ENCODE measurements at places on chromosomes 16 and 17. TPM values are rescaled to one million over a fixed set of nuclear protein-coding genes. Genes with fewer than 3 reads are reported as not detected.
A peak's percentile ranks its signal among the peaks of the same experiment; 100 is the strongest.

- DNase-seq = no peak
Observed at GRCh38 chr17:6187836-6188235, 117.7 kb downstream of the WSCD1 start.

- DNase-seq = no peak
Observed at GRCh38 chr17:62110923-62111484, 45.9 kb upstream of the MED13 start.

DNA sequence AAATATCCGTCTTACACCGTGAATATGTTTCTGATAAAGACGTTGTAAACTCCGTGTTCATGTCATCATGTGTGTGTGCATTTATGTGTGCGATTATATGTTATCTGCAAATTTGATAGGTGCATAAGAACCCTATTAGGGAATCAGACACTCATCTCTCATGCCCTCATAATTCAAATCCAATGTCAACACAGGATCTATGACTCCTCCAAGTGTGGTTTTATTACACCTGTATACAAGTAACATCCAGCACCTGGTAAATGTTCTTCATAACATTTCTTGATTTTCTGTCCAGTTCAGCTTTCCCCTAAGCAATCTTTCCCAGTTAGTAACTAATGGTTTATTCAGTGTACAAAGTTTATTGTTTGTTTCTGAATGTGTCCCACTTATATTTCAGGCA is 681.9 kb downstream of the CDH11 start:
- DNase-seq = no peak

DNA sequence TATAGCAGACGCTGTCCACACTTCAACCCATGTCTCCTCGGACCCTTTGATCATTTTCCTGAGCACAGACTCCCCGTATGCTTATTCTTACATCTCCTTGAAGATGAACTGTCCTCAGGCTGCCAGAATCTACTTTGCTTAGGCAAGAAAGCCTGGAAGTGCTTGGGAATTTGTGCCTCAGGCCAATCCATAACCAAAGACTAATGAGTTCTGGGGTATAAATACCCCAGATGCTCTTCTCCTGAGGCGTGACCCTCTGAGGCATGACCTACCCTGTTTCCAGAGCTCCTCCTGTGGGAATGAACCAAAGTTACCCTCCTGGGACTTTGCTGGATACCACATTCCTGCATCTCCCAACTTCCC is 10.1 kb upstream of the TEKT3 start:
- DNase-seq = no peak

ZNF267 gene
- 12.2 TPM for polyA plus RNA-seq

EVI2B gene
- 1.2 TPM for polyA plus RNA-seq

GRCh38 chr16:67415872-67416793 is at the start of gene ZDHHC1:
ZDHHC1 (minus strand) TSS chr16:67416477; CDS start chr16:67407775, 8,702 bp downstream.
- DNase-seq = peak; percentile 71

DNA sequence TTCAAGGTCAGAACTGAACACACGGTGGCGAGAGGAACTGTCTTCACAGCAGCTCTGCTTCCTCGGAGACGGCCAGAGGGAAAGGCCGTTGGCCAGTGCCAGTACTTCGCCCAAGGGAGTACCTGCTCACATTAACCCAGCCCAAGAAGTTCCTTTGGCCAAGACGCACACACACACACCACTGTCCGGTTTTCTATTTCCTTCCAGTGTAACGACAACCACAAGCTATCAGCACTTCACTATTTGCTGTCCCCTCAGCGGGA is 744 bp upstream of the GGNBP2 start:
- peak; percentile 33 for DNase-seq

GRCh38 chr17:70102531-70102930 is 27.5 kb downstream of the KCNJ16 start:
- DNase-seq = no peak

DNA sequence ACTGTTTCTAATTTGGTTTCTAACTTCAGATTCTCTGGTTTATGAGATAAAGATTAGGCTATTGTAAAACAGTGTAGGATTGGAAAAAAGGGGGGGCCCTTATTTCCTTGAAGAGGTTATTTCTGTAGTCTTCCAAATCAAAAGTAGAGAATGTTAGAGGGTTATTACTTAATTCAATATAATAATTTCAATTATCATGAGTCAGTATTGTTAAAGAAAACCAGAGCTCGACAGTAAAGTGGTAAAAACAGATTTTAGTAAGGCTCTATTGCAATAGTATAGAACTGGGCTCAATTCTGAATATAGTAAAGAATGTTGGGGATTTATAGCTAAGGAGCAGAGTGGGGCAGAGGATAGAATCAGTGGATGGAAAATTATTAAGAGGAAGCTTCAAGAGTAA is 140.0 kb downstream of the TANC2 start:
- DNase-seq = no peak

CCL4 gene
- 1.3 TPM for polyA plus RNA-seq

DNA sequence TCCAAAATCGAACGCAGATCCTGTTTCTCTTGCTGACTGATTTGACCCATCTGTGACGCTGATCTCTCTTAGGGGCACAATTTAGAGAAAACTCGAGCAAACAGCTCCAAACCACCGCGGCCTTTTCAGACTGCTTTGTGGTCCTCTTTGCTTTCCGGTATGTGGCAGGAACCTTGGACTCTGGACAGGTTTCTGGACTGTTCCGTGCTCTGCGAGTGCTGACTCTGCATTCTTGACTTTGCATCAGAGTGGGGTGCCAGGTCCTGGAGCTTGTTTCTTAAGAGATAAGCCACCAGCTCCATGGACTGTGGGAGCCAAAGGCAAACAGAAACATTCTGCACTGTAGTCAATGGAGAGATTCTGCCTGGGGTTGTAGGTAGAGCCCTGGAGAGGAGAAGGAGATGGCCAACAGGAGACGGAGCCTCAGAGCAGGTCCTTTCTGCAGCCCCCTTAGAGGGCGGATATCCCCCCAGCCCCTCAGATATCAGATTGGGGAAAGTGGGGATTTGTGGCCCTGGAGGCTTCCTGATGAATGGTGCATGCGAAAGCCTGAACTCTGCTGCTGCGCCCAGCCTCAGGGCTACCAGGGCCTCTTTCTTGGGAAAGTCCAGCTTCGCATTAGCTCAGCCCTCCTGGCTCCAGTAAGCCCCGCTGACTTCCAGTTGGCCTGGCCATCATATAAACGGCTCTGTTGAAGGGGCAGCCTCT is 65.6 kb downstream of the WIPI1 start:
- no peak for DNase-seq

- DNase-seq = no peak
Observed at GRCh38 chr17:37417852-37418251, 11.2 kb downstream of the TADA2A start.

DNA sequence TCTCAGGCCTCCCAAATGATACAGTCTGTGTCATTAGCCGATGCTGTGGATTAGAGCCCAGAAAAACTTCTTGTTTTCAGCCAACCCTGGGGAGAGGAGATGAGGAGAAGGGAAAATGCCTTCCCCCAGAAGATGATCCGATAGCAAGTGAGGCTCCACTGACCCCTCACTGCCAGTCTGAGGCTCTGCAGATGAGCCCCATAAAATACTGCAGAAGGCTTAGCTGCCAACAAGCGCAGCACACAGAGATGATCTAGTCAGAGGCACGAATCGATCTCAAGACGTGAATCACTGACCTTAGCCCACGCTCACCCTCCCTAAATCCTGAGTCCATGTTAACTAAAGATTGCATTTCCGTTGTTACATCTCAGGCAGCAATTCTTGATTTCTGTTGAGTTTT is 31.5 kb downstream of the SALL1 start:
- DNase-seq = no peak

ACSF2 gene
- 121 TPM for polyA plus RNA-seq

WFDC1 gene
- polyA plus RNA-seq = 3.1 TPM

GRCh38 chr16:83116274-83116892 is 489.6 kb downstream of the CDH13 start:
- DNase-seq = no peak

DNA sequence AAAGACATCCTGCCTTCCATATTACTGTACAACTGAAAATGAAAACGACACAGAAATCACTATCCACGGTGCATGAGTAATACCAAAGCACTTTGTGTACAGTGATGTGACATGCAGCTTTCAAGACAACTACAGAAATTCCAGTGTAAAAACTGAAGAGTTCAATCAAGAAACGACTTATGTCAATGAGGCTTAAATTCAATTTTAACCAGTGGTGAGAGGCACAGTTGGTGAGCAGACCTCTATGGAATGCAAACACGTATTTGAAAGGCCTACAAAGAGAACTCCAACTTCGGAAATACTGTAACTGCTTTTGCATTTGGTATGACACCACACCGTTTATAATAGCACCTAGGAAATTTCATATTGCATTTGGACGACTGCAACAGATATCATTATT is 87.6 kb downstream of the USP31 start:
- DNase-seq = no peak

DNA sequence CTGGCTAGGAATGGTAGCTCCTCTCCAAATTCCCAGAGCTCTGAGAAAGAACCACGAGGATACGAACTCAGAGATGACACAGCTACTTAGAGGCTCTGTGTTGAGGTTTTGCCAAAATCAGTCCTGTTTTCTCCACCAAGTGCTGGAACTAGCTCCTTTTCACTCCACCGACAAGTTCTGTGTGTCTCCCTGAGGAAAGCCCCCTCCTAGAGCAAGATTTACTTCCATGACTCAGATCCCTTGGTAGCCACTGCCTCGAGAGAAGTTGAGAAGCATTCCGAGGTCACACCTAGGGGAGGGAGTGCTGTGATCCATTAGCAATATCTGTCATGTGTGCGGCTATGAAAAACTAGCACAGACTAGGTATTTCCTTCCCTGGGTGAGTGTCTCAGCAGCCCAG is 30.6 kb downstream of the IL21R start:
- no peak for DNase-seq

GRCh38 chr17:983921-984320 is 4.3 kb upstream of the NXN start:
- DNase-seq = no peak

- no peak for DNase-seq
Observed at GRCh38 chr16:78259873-78260272, 160.4 kb downstream of the WWOX start.

DNA sequence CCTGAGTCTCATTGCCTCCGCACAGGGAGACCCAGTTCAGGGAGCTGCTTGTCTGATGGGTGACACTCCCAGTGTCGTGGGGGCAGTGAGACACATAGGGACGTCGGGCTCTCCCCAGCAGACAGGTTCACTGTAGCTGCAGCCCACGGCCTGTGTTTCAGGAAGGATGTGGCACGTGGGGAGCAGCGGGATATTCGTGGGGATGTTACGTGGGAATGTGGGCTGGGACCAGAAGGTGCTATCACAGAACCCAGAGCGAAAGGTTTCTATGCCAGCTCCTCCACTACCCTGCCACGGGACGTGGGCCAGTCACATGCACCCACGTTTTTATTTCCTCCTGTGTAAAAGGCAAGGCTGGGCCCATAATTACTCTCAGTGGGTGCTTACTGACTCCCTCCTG is 16.3 kb downstream of the CACNA1G start:
- DNase-seq = no peak

CDK10 gene
- 147 TPM for polyA plus RNA-seq

- DNase-seq = no peak
Observed at GRCh38 chr17:71302721-71303549, 817.9 kb upstream of the SOX9 start.

MAP2K6 gene
- polyA plus RNA-seq = 21.7 TPM

DNA sequence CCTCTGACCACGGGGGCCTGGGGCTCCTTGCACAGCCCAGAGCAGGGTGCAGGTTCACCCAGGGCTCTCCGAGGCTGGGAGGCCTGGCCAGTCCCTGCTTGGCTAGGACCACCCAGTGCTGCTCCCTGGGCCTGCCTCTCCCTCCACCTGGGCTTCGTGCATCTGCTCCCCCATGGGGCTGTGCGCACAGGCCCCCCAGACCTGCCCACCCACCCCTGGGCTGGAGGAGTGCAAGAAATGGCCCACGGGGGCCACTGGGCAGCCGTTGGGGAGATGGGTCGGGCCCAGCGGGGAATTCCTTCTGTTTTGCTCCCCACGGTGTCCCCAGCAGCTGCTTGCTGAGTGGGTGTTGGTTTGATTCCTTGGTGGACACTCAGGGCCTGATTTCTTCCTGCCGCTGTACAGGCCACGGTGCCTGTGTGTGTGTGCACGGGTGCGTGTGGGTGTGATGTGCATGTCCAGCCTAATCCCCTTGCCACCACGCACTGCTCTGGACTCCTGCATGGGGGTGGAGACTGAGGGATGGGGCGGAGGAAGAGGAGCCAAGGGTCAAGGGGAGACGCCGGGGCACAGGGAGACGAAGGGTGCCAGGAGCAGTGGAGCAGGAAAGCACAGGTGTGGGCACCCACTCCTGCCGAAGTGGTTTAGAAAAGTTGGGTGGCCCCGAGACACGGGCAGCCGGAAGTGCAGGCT is 8.5 kb downstream of the PRSS27 start:
- no peak for DNase-seq
